Memory B cell (primary cell): ENCODE measurements at places on chromosomes 4 and X.

GRCh38 chrX:132958091-132958703 is at the start of gene HS6ST2:
Gene HS6ST2 (minus strand): TSS chrX:132958629.
- DNase-seq = no peak

DNA sequence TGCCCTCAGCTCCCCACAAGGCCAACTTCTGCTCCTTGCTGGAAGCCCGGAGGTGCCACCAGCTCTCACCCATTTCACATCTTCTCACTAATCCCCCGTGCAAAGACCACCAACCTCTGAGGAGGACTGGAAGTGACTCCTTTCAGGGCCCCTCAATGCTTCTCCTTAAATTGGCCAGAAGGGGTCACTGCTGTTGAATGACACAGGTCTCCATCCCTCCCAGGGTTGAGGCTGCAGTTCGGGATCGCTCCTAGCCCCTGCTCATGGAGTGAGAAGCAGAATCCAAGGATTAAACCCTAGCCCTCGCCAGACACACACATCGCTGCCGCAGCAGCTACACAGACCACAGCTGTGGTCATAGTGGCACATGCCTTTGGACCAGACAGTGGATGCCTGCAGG is 279.5 kb upstream of the TAPT1 start:
- no peak for DNase-seq

- no peak for DNase-seq
These were observed 60.7 kb upstream of the MXRA5 start for GRCh38 chrX:3407121-3407520.

- DNase-seq = no peak
These were observed 1037.1 kb upstream of the INTU start for GRCh38 chr4:126595643-126596042.

DNA sequence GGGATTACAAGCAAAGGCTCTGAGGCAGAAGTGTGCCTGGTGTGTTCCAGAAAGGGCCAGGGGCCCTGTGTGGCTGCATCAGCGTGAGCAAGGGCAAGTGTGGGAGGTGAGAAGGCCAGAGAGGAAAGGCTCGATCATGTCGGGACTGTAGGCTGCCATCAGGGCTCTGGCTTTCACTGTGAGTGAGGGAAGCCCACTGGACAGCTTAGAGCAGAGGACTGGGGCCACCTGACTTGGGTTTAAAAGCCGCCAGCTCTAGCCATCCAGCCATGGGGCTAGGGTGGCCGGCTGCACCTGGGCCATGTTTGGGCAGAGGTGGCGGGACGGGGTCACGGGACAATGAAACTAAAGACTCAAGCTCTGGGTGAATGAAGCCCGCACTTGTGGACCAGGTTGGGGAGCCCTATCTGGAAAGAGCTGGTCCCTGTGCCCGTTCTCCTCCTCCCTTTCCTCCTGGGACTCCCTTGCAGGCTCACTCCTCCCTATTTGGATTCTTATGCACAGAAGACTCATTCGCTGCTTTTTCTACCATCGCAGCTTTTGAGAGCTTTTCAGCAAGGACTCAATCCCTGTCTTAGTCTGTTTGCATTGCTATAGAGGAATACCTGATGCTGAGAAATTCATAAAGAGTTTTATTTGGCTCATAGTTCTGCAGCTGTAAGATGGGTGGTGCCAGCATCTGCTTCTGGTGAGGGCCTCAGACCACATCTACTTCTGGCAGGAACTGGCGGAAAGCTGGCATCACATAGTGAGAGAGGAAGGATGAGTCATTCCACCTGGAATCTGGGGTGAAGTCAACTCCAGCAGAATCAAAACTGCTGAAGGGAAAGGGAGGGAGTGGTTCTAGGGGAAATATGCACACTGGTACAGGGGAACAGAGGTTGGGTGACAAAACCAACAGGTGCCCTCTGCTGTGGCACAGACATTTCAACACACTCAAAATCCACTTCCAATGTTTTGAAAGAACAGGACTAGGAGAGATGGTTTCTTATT is 15.3 kb downstream of the CTAG1B start:
- DNase-seq = no peak

DNA sequence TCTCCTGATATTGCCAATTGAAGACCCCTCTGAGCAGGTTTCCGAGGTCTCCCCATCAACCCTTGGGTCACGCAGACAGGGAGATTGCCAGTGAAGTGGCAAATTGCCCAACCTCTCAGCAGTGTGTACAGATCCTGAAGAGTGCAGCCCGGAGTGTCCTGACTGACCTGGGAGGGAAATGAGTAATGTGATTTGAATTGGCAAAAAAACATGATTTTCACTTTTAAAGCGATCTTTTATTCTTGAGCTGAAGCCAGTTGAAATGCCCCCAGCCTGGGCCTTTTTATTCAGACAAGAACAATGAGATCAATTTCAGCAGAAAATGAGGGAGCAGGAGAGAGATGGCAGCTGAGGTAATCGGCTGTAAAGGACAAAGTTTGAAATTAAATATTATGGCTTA is 401.8 kb downstream of the RAPGEF2 start:
- DNase-seq = no peak

GRCh38 chr4:8350841-8351461 is 81.4 kb downstream of the HTRA3 start:
- DNase-seq = no peak

- DNase-seq = no peak
These were observed 648 bp upstream of the SCD5 start for GRCh38 chr4:82799006-82799881.

GRCh38 chr4:121792966-121793365 is 8.2 kb upstream of the EXOSC9 start:
- DNase-seq = no peak

GRCh38 chr4:2484993-2485392 is 16.1 kb downstream of the RNF4 start:
- DNase-seq = peak; percentile 81

GRCh38 chr4:186149872-186150271 is 41.5 kb upstream of the CYP4V2 start:
- DNase-seq = no peak

DNA sequence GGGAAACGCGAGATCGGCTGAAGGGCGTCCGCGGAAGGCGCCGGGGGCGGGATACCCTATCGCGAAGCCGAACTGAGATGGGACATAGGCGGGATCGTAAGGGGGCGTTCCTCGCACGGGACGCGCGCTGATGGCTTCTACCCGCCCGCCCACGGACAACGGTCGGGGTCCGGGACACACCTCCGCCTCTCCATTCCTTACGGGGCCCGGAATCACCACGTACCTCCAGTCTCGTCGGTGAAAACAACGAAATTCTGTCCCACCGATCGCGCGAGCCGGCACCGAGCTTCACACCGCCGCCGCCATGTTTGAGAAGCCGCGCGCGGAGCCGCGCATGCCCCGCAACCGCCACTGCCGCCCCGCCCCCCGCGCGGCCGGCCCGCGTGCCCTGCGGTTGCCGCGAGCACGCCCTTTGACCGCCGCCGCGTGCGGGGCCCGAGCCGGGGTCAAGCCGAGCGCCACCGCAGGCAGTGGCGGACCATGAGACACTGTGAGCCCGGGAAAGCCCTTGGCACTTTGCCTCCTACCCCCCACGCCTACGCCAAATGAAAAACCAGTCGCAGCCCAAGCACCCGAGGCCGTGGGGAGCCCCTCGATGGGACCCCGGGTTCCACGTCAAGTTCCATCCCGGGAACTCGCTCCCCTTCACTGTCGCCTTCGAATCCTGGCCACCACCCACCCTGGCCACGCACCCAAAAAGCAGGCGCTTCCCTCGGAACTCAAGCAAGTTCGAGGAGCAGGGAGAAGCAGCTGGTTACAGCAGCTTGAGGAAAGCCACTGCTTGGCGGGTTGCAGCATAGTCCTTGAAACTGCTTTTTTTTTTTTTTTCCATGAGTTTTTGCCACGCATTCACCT is at the start of gene SCML2:
Gene SCML2 (minus strand): TSS at position 320 of the 855 bp plus-strand sequence. CDS start 20,617 bp downstream, outside the sequence.
- DNase-seq = peak; percentile 26

GRCh38 chrX:85111347-85111746 is 107.7 kb downstream of the APOOL start:
- no peak for DNase-seq

DNA sequence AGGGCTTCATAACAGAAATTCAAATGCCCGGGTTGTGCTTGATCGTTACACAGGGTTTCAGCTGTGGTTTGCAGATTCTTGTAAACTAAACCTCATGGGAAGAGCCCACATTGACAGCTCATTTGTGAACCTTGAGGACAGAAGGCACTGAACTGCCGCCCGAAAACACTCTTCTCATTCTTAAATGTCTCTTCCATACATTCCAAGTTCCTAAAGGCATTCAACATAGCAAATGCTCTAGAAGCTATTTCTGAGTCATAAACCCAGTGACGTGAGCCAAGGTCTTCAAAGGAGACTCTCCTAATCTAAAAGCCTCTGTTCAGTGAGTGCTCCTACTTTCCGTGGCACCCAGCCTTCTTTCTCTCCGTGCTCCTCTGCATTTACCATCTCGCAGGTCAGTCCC is 737.8 kb upstream of the FRG1 start:
- DNase-seq = no peak

DNA sequence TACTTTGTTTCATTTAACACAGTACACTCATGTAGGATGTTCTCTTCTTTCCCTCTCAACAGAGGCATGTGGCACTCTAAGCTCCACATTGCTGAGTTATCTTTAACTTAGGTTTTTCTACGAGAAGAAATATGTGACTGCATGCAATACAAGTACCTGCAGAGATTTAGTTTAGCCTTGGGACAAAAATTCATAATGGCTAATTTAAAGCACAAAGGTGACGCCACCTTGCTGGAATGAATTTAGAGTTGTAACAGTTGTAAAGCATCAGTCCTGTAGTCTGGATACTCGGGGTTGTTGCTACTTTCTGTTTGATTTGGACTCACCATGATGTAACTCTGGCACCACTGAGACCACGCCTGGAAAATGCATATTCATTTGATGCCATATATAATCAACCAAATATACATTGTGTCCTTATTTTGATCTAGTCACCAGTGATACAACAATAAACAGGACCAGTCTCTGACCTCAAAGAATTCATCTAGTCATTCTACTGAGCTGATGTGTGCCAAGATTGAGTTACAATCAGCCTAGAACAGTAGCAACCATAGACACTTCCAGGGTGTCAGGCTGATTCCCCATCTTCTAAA is 451.0 kb upstream of the ZFP42 start:
- DNase-seq = no peak

DNA sequence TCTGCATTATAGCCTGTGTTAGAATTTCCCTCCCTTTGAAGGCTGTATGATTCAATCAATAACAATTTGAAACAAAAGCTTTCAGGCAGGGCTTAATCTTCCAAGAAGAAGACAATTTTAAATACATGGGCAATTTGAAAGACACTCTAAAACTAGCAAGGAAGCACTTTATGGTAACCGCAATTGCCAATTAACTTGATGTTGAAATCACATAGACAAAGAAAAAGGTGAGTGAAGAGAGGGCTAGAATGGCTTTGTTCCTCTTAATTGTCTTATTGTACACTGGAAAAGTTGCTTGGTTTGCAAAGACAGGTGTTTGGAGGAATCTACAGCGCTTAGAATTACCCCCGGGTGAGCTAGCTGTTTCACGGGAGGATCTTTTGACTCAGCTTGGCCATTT is 74.4 kb upstream of the PRKX start:
- DNase-seq = no peak

GRCh38 chr4:165355900-165356300 is 22.9 kb upstream of the CPE start:
- DNase-seq = no peak

DNA sequence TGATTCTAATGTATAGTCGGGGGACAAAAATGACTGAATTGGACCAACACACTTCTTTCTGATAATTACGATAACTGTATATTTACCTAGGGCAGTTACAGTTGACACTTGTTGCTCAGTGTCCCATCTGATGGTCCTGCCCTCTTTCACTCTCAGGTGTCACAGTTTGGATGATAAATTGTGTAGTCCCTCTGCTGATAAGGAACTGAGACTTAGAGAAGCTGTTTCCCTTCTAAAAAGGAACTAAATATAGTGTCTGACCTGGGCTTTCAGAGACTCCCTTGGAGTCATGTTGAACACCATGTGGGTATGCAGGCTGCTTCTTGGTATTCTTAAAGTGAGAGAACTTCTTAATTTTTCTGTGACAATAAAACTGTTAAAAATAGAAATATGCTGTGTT is 23.7 kb upstream of the PNPLA4 start:
- no peak for DNase-seq

GRCh38 chrX:110108381-110108821 is 105.5 kb downstream of the TMEM164 start:
- DNase-seq = no peak

DNA sequence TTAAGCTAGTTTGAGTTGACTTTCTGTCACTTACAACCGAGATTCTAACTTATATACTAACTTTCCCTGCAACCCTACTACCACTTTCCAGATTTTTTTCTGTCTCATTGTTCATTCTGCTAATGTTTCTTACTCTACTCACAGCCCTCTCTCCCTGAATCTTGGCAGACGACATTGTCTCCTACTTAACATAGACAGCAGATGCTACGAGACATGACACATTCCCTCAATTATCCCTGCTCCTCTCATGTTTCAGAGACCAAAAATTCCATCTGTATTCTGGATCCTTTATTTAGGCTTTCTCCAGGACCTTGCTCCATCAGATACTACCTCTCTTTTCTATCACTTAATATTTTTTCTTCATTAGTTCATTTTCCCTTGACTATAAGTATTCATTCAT is 379.1 kb upstream of the TEX13C start:
- no peak for DNase-seq

DNA sequence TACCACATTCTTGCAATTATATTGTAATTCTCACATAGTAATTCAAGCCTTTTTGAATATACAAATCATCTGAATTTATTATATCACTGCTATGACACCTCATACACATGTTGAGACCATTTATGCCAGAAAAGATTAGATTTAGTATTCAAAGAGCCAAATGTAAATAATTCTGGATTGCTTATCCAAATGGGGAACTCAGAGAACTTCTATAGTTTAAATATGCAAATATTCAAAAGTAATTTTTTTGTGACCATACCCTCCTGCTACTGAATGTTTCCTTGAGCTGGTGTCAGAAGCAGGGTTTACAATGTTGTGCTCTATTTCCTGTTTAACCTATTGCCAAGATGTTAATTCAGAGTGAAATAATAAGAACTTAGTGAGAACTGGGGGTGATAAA is 372.2 kb downstream of the TRIML1 start:
- DNase-seq = no peak

GRCh38 chrX:55717521-55718497 is at the start of gene RRAGB:
Gene RRAGB (plus strand): TSS chrX:55717749. CDS start chrX:55718328, 579 bp downstream.
- DNase-seq = peak; percentile 78

GRCh38 chr4:153432965-153433753 is 33.0 kb upstream of the TMEM131L start:
- peak; percentile 70 for DNase-seq

- DNase-seq = no peak
These were observed 92.4 kb downstream of the RS1 start for GRCh38 chrX:18579495-18579894.

- no peak for DNase-seq
These were observed 534.2 kb downstream of the RAB28 start for GRCh38 chr4:12949719-12950490.

- DNase-seq = no peak
These were observed 186.4 kb downstream of the AFAP1 start for GRCh38 chr4:7753271-7753670.

- no peak for DNase-seq
These were observed 54.1 kb downstream of the APBB2 start for GRCh38 chr4:41160012-41160789.

- no peak for DNase-seq
These were observed 1729.3 kb downstream of the C4orf33 start for GRCh38 chr4:130825284-130825683.

- DNase-seq = no peak
These were observed 22.8 kb downstream of the GPRIN3 start for GRCh38 chr4:89284828-89285227.
